ENCODE measurements at places on chromosomes 11 and 22. TPM values are rescaled to one million over a fixed set of nuclear protein-coding genes. Genes with fewer than 3 reads are reported as not detected.

DNA sequence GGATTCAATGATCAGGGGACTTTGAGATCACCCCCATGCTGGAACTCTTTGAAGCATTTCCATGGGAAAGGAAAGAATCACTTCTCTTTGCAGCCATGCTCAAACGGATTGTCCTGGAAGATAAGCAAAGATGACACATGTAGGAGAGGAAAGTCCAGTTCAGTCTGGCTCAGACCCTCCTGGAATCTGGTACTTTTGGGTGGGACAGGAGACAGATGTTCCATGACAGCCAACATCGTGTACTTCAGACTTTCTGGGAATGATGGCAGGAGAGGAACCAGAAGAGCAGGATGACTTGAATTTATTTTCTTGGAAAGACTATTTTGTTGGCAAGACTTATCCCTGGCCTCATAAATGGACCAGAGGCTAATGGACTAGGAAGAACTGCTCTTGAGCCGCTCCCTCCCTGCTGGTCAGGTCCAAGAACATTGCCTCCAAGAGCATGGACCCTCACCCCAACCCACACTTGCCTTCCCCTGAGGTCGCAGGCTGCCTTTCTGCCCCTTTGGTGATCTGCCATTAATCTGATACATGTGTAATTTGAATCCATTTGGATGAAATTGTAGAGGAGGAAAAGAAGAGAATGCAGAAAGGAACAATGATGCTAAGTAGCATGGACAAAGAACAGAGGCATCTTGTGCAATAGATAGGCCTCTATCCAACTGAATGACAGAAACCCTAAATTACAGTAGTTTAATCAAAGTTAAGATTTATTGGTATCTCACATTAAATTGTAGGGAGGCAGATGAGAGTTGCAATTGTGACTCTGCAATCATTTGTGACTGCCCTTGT lies 201.0 kb downstream of the SNX19 start:
- DNase-seq = no peak

GRCh38 chr11:1506981-1507380 lies 20.4 kb upstream of the MOB2 start:
- DNase-seq = no peak

- no peak for DNase-seq
These were observed 435.3 kb downstream of the SOX6 start for GRCh38 chr11:15920856-15921629.

- no peak for DNase-seq
These were observed 5.5 kb upstream of the SHISA8 start for GRCh38 chr22:41920271-41920976.

F2 gene
- not detected for total RNA-seq

DNA sequence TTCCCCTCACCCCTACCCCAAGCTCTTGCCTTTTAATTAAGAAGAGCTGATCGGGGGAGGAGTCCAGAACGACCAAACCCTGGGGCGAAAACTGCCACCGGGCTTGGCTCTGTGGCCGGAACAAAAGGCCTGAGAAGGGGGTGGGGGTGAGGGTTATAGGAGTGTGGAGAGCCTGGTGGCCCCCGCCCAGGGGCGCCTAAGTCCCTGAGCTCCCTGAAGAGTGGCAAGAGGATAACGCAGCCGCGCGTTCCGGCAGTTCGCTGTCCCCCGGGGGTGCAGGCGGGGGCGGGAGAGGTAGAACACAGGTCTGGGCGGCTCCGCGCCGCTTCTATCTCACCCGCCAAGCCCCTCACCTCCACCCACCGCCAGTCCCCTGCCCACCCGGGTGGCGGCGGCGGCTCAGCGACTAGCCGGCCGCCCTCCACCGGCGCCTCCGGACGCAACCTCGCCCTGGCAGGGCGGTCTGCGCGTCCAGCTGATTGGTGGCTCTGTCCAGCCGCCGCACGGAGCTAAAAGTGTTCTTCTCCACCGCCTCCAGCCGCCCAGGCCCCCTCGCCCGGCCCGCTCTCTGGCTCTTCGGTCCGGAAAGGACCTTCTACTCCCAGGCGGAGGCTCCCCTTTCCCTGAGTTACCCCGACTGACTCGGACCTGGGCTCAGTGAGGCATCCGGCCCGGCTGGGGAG lies 18.7 kb upstream of the BDNF start:
- DNase-seq = no peak

DNA sequence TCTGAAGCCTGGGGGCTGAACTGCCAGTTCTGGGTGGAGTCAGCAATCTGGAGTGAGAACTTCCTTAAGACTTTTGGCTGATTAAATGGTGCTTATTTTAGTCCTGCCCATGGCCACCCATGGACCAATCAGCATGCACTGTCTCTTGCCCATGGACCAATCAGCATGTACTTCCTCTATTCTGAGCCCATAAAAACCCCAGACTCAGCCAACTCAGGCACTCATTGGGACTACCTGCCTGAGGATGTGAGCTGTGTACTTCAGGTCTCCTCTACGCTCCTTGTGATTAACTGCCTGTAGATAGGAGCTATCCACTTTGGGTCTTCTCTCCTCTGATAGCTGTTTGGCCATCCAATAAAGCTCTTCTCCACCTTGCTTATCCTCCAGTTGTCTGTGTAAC lies 342.3 kb upstream of the CCDC179 start:
- DNase-seq = no peak

DNA sequence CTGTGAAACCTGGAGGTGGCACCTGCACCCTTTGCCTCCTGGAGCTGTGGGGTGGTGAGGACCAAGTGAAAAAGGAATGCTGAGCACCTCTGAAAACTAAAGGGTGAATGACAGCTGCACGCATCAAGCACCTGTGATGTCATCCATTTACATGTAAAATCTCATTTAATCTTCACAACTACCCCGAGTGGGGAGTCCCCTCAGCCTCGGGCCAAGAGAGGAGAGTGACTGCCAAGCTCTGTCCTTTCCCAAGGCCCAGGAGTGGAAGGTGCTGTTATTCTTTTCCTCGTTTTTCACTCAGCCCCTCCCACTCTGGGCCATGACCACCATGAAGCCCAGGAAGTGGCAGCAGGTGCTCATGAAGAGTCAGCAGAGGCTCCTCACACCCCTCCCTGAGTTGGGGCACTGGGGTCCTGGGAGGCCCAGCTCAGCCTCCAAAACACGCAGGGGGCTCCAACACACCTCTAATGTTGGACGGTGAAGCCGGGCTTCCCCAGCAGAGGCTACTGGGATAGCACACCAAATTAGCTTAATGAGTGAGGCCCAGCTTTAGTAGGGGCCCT lies 35.7 kb downstream of the NECTIN1 start:
- DNase-seq = no peak
